Large intestine (tissue), 12 donors: ENCODE measurements at places on chromosomes 5 and 9. TPM values are rescaled to one million over a fixed set of nuclear protein-coding genes. Genes with fewer than 3 reads are reported as not detected.

Gene TSSK1B
- not detected for polyA plus RNA-seq

GRCh38 chr5:163439092-163439425, 1.7 kb downstream of the CCNG1 start:
- peak; percentile 70 for DNase-seq

GRCh38 chr9:89943728-89944127, 338.9 kb downstream of the GADD45G start:
- no peak for DNase-seq

DNA sequence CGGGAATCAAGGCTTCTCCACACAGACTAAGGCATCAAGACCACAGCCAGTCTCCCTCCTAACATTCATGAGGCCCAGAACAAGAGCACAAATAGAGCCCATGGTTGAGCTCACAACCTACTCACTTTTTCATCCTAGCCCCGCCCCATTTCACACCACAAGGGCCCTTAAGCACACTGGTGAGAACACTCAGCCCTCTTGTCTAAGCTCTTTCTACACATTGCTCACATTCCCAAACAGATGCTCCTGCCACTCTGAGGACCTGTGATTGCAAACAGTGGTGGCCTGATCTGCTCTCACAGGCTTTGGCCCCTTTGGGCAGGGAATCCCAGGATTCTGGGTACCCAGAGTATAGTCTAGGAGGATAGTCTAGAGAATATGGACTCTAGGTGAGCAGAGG, 54.0 kb downstream of the FEM1C start:
- no peak for DNase-seq

GRCh38 chr9:116193636-116194035, 40.0 kb downstream of the PAPPA start:
- DNase-seq: no peak
